ENCODE measurements at places on chromosomes 12 and 14.

DNA sequence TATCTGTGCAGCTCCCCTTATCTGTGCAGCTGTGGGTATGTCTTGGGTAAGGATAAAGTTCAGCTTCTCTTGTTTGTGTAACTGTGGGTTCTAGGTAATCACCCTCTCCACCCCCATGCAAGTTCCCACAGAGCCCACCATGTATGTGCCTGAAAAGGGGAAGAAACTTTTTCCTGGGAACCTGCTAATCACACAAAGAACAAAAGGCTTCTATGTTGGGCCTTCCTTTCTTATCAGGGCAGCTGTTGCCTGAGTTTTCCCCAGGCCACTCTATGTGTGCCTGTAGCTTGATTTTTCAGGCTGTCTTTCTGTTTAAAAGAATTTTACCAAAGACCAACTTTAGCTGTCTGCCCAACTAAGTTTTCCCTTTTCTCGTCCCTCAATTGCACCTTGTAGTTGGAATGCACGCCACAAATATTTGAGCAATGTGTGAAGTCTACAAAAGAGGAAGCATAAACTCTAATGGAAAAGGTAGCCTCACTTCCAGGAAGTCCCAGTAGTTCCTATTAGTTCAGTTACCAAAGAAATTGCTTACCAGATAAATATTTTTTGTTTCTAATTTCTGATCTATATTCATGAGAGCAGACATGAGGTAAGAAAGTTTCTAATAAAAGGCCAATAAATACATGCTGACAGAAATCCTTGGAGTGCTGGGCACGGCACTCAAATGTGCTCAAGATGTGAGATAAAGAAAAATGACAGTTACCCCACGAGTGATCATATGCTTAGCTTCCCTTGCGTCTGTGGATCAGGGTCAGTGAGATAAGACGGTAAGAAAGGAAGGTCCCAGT, 2.7 kb upstream of the GALC start:
- no peak for DNase-seq

- peak; percentile 21 for DNase-seq
Observed at GRCh38 chr12:112303004-112303403, 79.2 kb downstream of the HECTD4 start.

- DNase-seq, result no peak
Observed at GRCh38 chr12:47356129-47356700, 276.5 kb upstream of the AMIGO2 start.

GRCh38 chr12:111322336-111323250, 46.3 kb downstream of the PHETA1 start:
- DNase-seq, result no peak

GRCh38 chr12:116691636-116692035, 46.2 kb downstream of the SPRING1 start:
- no peak for DNase-seq

DNA sequence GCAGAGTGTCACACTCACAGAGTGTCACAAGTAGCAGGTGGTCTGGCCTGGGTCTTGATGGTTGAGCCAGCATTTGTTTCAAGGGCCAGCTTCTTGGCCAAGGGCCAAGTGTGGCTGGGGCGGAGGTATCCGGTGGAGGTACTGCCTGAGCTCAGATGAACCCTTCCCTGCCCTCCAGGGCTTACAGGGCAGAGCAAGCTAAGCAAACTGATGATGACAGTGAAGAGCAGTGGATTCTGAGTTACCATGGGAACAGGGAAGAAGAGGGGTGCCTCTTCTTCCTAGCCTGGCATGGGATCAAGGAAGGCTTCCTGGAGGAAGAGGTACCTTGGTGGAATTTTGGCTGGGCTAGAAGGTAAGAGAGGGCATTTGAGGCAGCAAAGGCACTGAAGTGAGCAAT, 35.7 kb downstream of the MVK start:
- DNase-seq, result no peak

GRCh38 chr12:2733493-2734355, 61.0 kb upstream of the FKBP4 start:
- DNase-seq, result no peak

DNA sequence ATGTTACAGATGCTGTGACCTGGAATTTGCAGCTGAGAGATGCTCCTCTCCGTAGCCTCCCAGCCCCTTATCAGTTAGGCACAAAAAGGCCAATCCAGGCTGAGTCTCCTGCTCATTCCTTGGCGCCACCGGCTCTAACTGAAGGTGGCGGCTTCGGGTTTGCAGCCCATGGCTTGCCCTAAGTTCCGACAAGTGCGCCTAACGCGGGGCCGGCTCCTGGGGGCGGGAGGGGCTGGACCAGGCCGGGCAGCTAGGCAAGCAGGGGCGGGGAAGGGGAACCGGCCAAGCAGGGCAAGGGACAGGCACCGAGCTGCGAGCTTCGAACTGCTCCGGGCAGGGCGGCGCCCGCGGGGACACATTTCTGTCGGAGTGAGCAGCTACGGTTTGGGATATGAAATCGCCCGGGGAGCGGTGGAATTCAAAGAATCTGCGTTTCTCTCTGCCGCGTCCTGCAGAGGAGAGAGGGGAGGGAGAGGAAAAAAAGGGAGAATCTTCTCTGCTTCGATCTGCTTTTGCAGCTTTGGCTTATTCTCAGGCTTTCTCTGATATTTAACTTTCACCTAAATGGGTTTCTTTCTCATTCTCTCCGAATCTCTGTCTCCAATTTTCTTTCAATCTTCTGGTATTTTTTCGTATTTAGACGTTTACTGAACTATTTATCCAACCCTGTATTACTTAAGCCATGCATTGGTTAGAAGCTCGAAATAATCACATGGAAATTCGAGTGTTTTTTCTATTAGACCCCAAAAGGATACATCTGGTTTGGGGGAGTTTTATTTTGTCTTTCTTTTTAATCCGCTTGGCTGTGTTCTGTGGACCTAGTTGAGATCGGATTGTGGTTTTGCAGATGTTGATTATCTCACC, 1.6 kb upstream of the HOXC12 start:
- no peak for DNase-seq

DNA sequence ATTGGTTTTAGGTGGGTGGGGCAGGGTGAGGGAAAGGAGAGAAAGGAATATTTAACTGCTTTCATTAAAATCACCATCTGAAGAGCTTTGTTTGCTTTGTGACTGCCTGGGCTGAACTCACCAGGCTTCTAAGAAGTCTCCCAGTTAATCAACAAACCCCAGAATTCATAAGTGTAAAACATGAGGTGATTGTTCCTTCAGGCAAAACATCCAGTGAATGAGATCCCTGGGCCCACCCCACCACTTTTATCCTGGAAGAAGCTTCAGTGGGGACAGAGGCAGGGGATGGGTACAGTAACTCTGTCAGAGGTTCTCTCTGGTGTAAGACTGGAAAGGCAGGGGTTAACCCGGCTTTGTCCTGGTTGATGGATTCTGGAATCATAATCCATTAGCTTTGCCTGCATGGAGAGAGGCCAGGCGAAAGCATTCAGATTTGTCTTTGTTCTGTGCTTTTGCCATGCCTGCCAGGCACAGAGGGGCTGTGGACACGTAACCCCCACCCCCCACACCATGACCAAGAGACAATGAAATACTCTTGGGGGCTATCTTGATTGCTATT, 16.7 kb downstream of the PDE1B start:
- no peak for DNase-seq

DNA sequence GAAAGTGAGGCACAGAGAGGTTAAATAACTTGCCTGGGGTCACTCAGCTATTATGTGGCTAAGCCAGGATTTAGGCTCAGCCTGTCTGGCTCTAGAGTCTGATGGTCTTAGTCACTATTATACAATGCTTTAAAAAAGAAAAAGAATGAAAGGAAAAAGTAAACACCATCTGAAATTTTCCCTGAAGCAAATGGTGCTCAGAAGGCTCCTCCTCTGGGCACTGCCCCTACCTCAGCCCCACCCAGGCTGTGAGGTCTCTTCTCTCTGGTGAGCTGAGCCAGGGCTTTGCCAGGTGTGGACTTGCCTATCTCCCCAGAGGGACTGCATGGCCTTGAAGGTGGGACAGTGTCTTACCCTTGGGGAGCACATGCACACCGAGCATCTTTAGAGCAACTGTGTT, 117.5 kb upstream of the DYRK2 start:
- DNase-seq, result no peak

GRCh38 chr12:12482959-12483358, 79.7 kb downstream of the DUSP16 start:
- no peak for DNase-seq

DNA sequence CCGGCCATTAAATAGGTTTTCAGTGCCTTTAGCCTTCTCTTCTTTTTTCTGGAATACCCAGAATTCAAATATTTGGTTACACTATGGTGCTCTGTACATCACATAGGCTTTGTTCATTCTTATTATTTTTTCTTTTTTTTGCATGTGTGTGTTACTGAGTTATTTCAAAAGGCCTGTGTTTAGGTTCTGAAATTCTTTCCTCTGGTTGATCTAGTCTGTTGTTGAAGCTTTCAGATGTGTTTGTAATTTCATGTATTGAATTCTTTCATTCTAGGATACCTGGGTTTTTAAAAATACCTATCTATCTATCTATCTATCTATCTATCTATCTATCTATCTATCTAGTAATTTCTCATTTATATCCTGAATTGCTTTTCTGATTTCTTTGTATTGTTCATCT, 66.9 kb downstream of the FBXO33 start:
- DNase-seq, result no peak

Measured in activated T-helper 9 cell treated with anti-CD3 and anti-CD28 coated beads, Interleukin-2, amount 50 U/mL, for 16 hours (primary cell).